Fibroblast of gingiva (primary cell): ENCODE measurements at places on chromosomes 1 and 21.
A peak's percentile ranks its signal among the peaks of the same experiment; 100 is the strongest.

GRCh38 chr1:181353526-181353925 lies 129.8 kb upstream of the CACNA1E start:
- DNase-seq = no peak

- no peak for DNase-seq
Observed at GRCh38 chr1:22037520-22037919, 15.0 kb upstream of the CDC42 start.

- no peak for DNase-seq
Observed at GRCh38 chr21:36323032-36323431, 3.0 kb downstream of the MORC3 start.

DNA sequence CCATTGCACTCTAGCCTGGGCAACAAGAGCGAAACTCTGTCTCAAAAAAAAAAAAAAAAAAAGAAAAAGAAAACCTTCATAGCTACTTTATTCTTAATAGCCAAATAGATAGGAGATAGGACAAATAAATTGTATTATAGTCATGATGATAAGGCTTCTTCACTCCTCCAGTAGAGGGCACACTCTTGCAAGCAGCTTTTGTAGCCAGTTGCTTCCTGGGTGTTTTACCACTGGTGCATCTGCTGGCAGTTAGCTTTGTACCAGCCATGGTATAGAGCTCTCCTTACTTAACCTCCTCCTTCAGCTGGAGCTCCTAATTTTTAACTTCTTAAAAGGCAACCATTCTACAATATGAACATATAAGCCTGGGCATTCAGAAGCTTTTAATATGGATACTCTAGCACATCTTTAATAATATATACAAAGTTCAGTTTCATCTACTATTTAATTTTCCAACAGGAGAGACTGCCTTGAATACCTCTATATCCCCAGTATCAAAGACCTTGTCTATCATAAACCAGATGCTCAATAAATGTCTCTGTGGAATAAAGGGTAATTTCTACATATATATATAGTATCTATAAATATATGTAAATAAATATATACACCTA lies 35.8 kb downstream of the EVI5 start:
- DNase-seq = peak; percentile 76

DNA sequence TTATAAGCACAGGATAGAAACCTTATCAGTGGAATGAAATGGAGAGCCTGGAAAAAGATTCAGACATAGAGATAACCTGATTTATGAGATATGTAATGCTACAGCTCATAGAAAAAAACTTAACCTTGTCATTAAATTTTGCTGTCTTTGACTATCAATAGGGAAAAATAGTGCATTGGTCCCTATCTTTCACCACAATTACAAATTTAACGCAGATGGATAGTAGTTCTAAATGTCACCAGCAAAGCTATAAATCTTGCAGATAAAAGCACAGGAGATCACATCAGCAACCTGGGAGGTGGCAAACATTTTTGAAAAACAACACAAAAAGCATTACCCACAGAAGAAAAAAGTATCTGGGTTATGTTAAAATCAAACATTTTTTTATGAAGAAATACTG lies 831.6 kb downstream of the BRINP3 start:
- DNase-seq = no peak

DNA sequence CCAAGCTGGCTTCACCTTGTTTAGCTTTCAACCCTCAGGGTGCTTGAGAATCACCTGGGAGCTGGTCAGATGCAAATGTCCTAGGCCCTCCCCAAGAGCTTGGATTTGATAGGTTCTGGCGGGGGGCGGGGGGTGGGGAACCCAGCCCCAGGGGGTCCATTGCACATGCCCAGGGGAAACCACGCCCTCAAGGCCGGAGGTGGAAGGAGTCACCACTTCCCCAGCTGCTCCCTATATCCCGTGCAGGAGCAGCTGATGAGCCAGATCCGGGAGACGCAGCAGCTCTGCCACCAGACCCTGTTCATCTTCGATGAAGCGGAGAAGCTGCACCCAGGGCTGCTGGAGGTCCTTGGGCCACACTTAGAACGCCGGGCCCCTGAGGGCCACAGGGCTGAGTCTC lies 5.8 kb downstream of the TOR3A start:
- DNase-seq = no peak

DNA sequence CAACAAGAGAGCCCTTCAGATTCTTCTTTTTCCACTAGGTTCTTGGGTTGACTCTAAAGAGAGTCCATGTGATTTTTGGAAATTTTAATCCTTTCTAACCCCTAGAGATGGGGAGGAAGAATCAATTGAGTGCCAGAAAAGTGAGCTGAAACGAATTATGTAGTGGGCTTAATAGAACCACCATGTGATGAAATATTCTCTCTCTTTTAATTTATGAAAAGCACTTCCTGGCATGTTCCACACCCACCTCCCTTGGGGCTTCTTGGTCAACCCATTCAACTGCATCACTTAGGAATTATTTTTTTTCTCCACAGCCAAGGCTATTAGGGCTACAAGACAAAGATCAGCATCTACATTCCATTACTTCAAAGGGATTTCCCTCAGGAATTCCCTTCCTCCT lies 79.6 kb downstream of the ZC3H11B start:
- peak; percentile 84 for DNase-seq

DNA sequence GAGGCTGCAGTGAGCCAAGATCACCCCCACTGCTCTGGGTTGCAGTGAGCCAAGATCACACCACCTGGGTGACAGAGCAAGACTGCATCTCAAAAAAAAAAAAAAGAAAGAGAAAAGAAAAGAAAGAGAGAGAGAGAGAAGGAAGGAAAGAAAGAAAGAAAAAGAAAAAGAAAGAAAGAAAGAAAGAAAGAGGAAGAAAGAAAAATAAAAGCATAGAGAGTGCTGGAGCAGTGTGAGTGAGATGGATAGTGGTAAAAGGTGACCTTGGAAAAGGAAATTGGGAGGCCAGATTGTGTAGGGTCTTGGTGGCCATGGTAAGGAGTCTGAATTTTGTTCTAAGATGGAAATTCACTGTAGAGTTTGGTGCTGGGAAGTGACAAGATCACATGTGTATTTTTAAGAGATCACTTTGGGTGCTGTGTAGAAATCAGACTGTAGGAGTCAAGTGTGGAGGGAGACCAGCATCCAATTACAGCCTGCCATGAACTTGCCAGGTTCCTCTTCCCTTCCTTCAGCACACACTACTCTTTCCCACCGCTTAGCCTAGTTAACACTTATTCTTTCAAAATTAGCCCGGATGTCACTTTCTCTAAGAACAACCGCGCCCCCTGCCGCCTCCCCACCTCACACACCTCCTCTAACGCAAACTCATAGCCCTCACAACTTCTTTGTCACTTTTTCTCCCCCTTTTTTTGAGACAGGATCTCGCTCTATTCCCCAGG lies 17.9 kb downstream of the MTX1 start:
- peak; percentile 71 for DNase-seq

GRCh38 chr1:184558691-184559090 lies 171.9 kb downstream of the C1orf21 start:
- no peak for DNase-seq

DNA sequence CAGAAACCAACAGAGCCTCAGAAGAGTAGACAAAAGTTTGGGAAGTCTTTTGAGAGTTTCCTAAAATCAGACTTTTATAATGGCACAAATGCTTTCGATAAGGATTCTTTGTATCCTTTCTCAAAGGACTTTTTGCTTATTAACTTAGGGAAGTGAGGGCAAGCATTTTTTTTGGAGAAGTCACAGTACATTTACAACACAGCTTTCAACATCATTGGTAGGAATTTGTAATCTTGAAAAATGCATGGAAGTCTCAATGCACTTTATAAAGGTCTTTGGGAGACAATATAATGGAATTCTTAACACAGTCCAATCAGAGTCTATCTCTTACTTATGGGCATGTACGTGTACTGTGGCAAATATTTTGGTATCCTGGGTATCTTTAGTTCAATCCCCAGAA lies 325.8 kb upstream of the NR5A2 start:
- DNase-seq = peak; percentile 49

- no peak for DNase-seq
Observed at GRCh38 chr21:33783187-33783979, 132.2 kb downstream of the ATP5PO start.

- no peak for DNase-seq
Observed at GRCh38 chr1:6508154-6508815, 16.8 kb upstream of the PLEKHG5 start.

GRCh38 chr1:31944205-31945089 lies 6.3 kb upstream of the PTP4A2 start:
- DNase-seq = peak; percentile 86

- DNase-seq = peak; percentile 88
Observed at GRCh38 chr21:26140164-26140579, 30.4 kb downstream of the APP start.

- DNase-seq = no peak
Observed at GRCh38 chr1:228298471-228298870, 90.6 kb downstream of the OBSCN start.

DNA sequence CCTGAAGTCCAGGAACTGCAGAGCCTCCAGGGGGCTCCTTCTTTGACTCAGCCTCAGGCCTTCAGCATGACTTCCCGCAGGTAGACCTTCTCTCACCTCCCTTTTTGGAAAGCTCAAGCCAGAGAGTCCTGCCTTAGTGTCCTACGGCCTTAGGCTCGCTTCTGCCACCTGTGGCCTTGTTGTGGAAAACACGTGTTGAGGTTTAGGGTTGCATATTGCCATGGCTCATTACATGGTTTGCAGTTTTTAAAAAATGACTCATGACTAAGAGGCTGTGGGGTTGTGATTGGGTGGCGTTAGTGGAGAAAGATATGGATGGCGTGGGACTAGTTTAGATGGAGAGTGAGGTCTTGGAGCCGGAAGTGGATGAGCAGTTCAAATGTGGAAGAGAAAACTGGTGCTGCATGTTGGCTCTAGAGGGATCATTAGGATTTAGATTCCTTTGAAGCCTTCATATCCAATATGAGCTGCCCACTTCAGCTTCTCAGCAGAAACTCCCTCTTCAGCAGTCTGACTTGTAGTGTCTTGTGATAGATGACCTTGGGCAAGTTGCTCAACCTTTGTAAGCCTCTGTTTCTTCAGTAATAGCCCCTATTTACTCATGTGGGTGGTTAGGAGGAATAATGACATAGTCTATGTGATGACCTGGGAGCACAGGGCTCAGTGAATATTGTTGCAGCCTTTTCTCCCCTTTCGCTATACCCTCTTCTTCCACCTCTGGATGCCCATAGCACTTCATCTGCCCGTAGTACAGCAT lies 6.5 kb upstream of the FGGY start:
- peak; percentile 36 for DNase-seq

- DNase-seq = no peak
Observed at GRCh38 chr21:42942244-42942643, 16.8 kb upstream of the ERVH48-1 start.

- DNase-seq = no peak
Observed at GRCh38 chr1:19946331-19946751, 22.9 kb upstream of the PLA2G2E start.

- DNase-seq = no peak
Observed at GRCh38 chr1:162876751-162877150, 15.8 kb upstream of the CCDC190 start.

DNA sequence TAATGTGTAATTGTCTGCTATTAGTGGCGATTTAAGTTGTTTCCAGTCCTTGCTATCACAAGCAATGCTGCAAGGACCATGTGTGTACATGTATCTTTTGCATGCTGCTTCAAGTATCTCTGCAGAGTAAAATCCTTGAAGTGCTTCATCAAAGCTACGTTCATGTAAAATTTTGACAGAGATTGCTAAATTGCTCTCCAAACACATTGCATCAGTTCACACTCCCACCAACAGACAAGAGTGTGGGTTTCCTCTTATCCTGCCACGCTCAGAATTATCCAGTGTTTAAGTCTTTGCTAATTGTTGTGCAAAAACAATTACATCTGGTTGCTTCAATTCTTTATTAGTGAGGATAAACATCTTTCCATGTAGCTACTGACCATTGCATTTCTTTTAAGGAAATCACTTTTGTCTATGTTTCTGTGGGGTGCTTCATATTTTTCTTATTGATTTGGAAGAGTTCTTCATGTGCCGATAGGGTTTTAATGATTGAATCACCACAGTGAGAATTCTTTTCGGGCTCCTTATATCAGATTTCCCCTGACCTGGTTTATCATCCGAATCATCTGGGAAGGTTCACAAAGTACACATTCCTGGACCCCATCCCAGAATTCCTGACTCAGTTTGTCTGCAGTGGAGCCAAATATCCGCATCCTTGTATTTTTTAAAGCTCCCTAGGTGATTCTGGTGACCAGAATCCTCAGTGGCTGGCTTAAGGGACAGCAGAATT lies 56.3 kb upstream of the GALNT2 start:
- no peak for DNase-seq

GRCh38 chr1:18340158-18340764 lies 140.5 kb upstream of the KLHDC7A start:
- no peak for DNase-seq

- no peak for DNase-seq
Observed at GRCh38 chr21:40416572-40416971, 430.4 kb downstream of the DSCAM start.

DNA sequence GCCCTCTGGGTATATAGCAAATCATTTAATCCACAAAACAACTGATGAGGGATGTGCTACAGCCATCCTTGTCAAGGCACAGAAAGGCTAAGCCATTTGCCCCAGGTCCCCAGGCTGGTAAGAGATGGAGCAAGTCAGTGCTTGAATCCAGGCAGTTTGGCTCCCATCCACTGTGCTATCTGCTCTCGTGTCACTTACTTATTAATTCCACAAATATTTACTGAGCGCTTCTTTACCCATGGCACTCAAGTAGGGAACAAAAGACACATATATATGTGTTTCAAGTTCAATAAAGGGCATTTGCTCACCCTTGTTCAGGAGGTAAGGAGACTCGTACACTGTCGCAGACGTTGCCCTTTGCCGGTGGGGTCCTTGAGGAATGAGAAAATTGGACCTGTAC lies 38.6 kb upstream of the MPZL1 start:
- DNase-seq = no peak

- no peak for DNase-seq
Observed at GRCh38 chr1:18009055-18009454, 98.5 kb upstream of the IGSF21 start.

GRCh38 chr1:243483071-243483771 lies 227.4 kb downstream of the SDCCAG8 start:
- no peak for DNase-seq

DNA sequence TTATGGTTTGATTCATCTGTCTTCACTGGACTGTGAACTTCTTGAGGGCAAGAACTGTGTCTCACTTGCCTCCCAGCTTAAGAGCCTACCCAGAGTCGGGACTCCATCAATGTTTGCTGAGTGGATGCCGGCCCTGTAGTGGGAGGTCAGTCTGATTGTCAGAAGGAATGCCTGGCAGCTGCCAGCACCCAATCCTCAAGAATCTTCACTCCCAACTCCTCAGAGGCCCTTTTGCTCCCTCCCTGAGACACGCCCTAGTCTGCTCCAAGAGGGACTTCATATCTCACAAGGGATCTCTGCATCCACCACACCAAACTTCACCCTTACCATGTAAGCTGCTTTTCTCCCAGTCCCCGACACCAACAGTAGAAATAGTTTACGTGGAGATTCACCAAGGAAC lies 15.2 kb upstream of the KDM4A start:
- no peak for DNase-seq

- DNase-seq = no peak
Observed at GRCh38 chr1:210738256-210738655, 395.7 kb downstream of the KCNH1 start.

GRCh38 chr21:41119901-41120300 lies 48.1 kb upstream of the BACE2 start:
- no peak for DNase-seq
